Panc1 (cell line): ENCODE measurements at places on chromosomes 5 and 9. TPM values are rescaled to one million over a fixed set of nuclear protein-coding genes. Genes with fewer than 3 reads are reported as not detected.

DNA sequence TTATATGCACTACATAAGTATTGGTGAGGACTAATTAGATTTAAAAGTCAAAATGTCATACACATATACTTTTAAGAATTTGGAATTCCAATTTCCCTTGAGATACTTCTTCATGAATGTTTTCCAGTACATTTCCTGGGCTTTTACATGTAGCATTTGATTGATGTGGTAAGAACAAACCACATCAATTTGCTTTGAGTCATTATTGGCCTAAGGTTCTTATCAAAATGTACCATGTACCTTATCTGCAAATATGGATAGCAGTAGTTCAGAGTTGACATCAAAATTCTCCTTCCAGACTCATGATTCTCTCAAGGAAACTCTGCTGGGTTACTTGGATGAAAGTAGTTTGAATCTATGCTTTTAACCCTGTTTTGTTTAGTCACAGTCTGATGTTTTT lies 2.5 kb downstream of the CAST start:
- DNase-seq = no peak

GRCh38 chr5:171845857-171846256 lies 60.2 kb downstream of the SMIM23 start:
- DNase-seq = no peak

- DNase-seq = peak; percentile 33
These were observed 46.1 kb upstream of the CER1 start for GRCh38 chr9:14768405-14769229.

- no peak for DNase-seq
These were observed 602.6 kb downstream of the TLR4 start for GRCh38 chr9:118306801-118307200.

DNA sequence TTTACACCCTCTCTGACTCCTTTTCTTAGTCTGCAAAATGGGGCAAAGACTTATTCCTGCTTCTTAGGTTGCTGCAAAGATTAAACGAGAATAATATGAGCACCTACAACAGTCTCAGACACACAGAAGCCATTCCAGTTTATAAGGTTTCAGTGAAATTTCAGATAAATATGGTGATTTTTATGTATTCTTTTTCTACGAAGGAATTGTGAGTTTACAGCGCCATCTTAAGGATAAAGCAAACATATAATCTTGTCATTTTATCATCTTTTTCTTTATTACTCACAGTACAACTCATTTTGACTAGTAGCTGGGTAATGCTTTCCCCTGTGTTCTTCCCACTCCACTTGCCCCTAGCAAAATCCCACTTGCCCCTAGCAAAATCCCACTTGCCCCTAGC lies 29.2 kb upstream of the SMC5 start:
- no peak for DNase-seq

DNA sequence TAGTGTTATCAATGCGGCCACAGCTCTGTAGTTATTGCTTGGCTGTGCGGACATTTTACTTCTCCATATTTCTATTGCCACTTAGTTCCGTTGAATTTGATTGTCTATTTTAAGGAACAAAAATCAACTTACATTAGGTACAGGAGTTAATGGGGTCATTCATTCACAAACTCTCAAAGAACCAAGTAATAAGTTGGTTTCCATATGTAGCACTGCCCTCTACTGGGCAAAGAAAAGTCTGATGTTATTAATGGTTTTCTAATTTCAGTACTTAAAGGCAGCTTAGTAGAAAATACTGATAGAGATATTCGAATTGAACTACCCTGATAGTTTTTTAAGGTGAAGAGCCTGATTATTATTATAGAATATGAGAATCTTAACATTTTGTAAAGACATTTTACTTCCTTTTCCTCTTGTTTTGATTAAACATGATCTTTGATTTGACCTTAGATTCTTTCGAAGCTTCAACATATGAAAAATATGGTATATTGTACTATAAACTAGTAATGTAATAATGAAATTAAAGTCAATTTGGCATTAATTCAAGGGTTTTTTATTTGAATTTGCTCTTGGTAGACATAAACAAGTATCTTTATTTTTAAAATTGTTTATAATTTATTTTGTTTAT lies 119.5 kb upstream of the CTNND2 start:
- DNase-seq = peak; percentile 28

DNA sequence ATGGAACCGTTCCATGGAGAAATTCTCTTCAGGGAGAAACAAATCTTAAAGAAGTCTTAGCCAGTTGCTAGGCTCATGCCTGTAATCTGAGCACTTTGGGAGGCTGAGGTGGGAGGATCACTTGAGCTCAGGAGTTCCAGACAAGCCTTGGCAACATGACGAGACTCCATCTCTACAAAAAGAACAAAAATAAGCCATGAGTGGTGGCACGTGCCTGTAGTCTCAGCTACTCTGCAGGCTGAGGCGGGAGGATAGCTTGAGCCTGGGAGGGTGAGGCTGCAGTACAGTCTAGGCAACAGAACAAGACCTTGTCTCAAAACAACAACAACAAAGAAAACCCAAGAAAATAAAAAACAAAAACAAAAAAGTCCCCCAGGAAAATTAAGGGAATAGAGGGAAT lies 8.2 kb downstream of the HSPB3 start:
- DNase-seq = no peak

DNA sequence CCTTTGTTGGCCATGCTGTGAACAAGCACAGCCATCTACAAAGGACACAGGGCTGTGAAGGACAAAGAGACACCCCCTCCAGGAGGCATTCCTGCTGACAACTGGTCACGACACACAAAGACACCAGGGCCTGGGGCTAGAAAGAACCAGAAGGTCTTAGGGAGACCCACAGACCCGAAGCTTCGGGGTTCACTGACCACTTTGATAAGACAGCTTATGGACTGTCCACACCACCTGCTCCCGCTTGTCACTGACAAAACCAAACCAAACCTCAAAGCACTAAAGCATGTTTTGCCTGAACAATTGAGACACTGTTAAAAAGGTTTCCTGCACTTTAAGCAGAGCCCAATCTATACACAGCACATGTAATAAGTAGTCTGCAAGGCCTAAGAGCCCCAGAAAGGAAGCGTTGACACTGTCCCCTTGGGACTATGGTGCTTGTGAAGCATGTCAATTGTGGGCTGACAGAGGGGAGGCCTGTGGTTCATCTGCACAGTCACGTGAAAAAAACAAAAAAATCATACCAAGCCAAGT lies 185.0 kb downstream of the GAPVD1 start:
- no peak for DNase-seq

DNA sequence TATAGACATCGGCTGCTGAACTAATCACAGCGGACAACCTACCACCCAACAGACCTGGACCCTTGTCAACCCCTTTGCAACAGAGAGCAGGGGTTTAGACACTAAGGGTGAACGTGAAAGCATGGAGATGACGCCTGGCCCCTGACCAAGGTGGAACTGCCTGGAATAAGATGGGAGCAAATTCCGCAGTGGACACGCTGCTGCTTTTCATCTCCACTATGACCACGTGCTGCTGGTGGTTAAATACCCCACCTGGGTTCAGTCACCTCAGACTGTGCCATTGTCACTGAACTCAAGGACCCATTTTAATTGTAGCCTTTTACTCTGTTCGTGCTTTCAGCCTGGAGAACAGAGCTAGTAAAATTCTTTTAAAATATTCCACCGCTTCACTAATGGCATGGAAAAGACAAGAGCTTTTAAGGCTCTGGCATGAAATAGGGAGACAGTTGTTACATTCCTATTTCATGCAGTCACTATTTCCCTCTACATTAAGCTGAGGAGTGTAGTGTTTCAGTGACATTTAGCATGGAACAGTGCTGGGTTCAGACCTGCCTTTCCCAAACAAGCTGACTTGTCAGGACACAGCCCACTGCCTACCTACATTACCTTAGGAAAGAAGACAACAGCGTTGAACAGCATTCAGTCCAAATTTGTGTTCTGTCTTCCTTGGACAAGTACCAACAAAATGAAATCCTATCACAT lies 96.8 kb downstream of the ANKRD18B start:
- DNase-seq = no peak

- peak; percentile 48 for DNase-seq
These were observed 12.7 kb downstream of the PDGFRB start for GRCh38 chr5:150142959-150143349.

DNA sequence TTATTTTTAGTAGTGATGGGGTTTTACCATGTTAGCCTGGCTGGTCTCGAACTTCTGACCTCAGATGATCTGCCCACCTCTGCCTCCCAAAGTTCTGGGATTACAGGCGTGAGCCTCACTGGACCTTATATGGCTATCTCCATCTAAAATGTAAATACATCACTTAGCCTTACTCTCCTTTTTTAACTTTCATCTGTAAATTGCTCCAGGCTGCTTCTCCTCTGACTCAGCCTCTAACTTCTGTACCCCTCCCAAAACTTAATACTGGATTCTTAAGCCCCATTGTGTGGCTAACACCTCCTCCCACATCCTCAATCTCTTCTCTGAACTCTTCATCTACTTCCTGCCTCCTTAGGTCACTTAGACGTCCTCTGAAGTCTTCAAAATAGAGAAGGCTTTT lies 4.0 kb downstream of the SNX30 start:
- DNase-seq = no peak

DNA sequence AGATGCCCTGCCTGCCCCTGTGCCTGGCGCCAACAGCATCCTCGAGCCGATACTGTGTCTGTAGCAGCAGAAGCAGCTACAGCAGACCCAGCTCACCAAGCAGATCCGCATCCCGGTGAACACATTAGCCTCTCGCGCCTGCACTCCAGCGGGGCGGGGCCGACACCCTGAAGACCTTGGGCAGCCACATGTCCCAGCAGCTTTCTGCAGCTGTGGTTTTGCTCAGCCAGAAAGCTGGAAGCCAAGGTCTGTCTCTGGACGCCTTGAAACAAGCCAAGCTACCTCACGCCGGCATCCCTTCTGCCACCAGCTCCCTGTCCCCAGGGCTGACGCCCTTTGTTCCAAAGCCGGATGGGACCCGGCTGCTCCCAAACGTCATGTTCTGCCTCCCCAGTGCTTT lies 59.6 kb downstream of the ACTBL2 start:
- DNase-seq = no peak

- no peak for DNase-seq
These were observed at the start of gene IRX1 for GRCh38 chr5:3595006-3595961. Gene IRX1 (plus strand): TSS chr5:3595832. CDS start chr5:3596106, 274 bp downstream.

DNA sequence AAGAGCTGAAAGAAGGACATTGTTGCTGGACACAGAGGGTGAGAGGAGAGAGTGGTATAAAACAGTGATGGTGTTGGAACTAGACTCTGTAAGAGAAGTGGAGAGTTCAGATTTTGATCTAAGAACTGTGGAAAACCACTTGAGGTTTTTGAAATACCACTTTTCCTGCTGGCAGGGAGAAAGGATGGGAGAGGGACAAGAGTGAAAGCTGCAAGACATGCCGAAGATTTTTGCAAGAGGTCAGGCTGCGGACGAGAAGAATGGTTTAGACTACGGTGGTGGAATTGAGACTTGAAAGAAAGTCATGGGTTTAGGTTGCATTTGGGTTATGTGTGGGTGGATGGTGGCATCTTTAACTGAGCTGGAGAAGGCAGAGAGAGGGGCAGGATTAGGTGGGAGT lies 202.2 kb upstream of the RPS23 start:
- no peak for DNase-seq

DNA sequence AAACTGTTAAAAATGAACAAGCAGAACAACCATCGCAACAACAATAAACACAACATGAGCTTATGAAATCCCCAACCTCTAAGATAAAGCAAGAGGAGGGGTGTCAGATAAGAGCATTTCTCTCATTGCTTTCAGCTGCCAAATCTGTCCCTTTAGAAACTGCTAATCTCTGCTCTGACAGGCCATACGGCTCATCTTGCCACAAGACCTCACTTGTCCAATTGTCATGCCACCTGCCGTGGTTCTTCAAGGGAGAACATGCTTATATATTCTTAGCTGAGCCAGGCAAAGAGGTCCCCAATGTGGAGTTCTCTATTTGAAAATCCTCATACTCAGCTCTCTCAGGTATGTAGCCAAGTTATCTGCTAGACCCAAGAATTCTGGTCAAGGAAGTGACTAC lies 405.0 kb upstream of the TNC start:
- no peak for DNase-seq

DNA sequence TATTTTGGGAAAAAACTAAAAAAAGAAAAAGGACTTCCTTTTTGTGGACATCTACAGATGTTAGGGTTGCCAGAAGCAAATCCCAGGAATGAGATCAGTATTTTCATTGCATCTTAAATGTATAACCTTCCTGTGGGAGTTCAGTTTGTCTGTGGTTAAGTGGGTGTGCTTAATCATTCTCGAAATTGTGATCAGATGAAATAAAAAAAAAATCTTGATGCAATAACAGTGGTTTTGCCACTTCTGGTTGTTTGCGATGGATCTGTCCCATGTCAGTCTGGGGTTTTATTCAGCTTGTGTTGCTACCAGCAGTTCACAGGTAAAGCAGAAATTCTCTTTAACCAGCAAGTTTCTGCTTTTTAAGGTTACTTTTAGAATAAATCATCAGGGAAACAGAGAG lies 179.0 kb downstream of the MAN2A1 start:
- no peak for DNase-seq

- no peak for DNase-seq
These were observed 94.4 kb upstream of the PRLR start for GRCh38 chr5:35324679-35325078.

- no peak for DNase-seq
These were observed 9.1 kb downstream of the IL31RA start for GRCh38 chr5:55860288-55860687.

DNA sequence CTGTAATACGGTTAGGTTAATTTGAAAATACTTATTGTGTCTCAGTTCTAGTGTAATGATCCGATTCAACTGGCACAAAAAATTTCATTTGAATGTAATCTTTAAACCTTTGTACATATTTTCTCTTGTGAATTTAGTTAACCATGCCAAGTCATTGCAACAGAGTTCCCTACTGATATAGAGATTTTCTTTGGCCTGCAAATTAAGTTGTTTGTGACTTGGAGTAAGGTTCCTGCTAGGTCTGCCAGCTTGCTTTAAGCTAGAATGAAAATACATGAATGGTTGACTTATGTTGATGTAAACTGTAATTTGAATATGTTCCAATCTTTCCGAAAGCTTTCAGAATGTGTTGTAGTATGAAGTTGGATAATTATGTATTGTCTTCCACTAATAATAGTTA lies 1004.1 kb upstream of the EDIL3 start:
- DNase-seq = no peak

GRCh38 chr5:141603923-141604717 lies 14.7 kb downstream of the DIAPH1 start:
- DNase-seq = peak; percentile 50

- DNase-seq = no peak
These were observed 28.9 kb downstream of the TAF11L14 start for GRCh38 chr5:17663182-17663581.

DNA sequence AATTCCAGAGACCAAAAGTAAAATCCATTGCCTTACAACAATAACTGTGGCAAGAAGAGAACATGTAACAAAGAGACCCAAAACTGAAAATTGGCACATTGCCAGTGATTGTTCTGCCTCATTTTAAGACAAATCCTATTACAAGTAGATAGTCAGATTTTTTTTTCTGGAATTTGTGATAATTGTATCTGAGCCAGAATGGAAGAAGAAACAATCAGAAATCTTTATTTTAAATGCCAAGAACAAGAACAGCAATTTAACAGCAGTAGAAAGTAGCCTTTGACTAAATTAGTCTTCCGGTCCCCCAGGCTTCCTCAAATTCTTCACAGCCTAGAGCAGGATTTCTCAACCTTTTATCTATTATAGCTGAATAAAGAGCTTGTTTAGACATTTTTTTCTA lies 106.7 kb upstream of the PTPN3 start:
- no peak for DNase-seq

The CCNO gene
- total RNA-seq = 12.3 TPM

The AJM1 gene
- 7.2 TPM for total RNA-seq

The TAF1L gene
- total RNA-seq = not detected

The PCDHGA12 gene
- total RNA-seq = 0.21 TPM

The RLN2 gene
- total RNA-seq = not detected

The MEIKIN gene
- total RNA-seq = not detected

The C9orf85 gene
- total RNA-seq = 8.0 TPM

The IFNB1 gene
- total RNA-seq = not detected

The TTF1 gene
- total RNA-seq = 8.4 TPM

The WNT8A gene
- total RNA-seq = not detected
